ENCODE measurements at places on chromosomes 2 and 18. TPM values are rescaled to one million over a fixed set of nuclear protein-coding genes. Genes with fewer than 3 reads are reported as not detected.

The AMER3 gene
- 25.7 TPM for total RNA-seq

The HAAO gene
- 2.7 TPM for total RNA-seq

The PTGR3 gene
- 26.1 TPM for total RNA-seq

The FSHR gene
- total RNA-seq = not detected

The DYSF gene
- 1.4 TPM for total RNA-seq

The DNAJC5G gene
- total RNA-seq = 1.3 TPM

The RESP18 gene
- total RNA-seq = 1.1 TPM

The RND3 gene
- 101 TPM for total RNA-seq

The UGT1A10 gene
- not detected for total RNA-seq

The SERPINB2 gene
- not detected for total RNA-seq

The DSG1 gene
- 0.27 TPM for total RNA-seq

The CXCR4 gene
- total RNA-seq = 110 TPM

The TRPM8 gene
- total RNA-seq = 0.54 TPM

The DSG3 gene
- not detected for total RNA-seq

The ATRAID gene
- 48.7 TPM for total RNA-seq

The SGO2 gene
- total RNA-seq = 13.9 TPM

The GRHL1 gene
- total RNA-seq = 17.2 TPM

The GPR75 gene
- total RNA-seq = 20.9 TPM

The UGT1A8 gene
- total RNA-seq = not detected
